ENCODE measurements at places on chromosomes 3 and 15. TPM values are rescaled to one million over a fixed set of nuclear protein-coding genes. Genes with fewer than 3 reads are reported as not detected.

GRCh38 chr3:24763393-24763792 is 268.7 kb upstream of the THRB start:
- no peak for DNase-seq

DNA sequence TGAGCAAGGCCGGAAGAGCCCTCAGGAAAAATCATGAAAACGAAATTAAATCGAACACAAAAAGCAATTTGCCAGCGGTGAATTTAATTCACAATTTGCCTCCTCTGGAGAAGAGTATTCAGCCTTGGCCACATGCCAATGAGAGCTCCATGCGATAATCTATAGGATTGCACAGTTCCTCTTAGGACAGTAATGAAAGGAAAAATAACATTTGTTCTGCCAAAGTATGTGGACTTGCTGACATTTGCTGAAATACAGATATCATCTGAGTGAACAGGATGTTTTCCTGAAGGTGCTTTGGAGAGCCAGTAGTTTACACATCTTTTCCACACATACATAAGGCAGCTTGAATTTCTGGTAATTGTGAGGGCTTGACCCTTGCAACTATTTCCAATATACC is 188.6 kb upstream of the PDZRN3 start:
- peak; percentile 91 for DNase-seq

GRCh38 chr3:20576228-20576627 is 390.2 kb upstream of the SGO1 start:
- DNase-seq = peak; percentile 23

GRCh38 chr15:41804361-41804760 is 23.5 kb upstream of the JMJD7 start:
- no peak for DNase-seq

DNA sequence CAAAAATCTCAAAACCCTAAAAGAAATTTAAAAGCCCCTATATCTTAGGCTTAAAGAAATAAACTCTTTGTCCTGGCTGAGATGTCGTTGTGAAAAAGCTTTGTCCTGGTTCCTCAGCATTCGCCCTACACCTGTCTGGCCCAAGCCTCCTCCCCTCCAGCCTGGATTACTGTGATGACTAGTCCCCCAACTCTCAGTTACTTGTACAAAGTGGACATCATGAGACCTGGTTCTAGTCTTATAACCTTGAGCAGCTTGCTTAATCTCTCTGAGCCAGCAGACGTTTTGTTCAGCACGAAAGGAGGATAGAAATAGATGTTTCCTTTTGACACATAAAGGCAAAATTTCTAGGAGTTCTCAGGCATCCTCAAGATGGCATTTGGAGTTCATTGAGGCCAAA is 51.6 kb downstream of the FILIP1L start:
- DNase-seq = no peak

DNA sequence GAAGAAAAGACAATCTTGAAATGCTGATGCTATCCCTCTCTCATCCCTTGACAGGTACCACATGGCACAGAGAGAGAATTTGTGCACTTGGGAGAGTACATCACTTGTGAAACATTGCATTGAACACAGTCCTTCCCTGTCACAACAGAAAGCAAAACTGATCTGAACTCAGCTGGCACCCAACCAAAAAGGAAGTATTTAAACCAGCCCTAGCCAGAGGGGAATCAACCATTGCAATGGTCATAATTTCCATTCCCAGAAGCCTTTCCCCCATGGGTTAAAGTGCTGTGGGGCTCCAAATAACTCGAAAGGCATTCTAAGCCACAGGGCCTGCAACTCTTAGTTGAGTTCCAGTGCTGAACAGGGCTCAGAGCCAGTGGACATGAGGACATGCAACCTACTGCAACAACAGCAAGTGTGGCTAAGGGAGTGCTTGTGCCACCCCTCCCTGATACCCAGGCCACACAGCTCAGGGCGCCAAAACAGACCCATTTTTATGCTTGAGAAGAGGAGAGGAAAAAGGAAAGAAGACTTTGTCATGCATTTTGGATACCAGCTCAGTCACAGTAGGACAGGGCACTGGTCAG is 530.8 kb upstream of the BCHE start:
- no peak for DNase-seq

DNA sequence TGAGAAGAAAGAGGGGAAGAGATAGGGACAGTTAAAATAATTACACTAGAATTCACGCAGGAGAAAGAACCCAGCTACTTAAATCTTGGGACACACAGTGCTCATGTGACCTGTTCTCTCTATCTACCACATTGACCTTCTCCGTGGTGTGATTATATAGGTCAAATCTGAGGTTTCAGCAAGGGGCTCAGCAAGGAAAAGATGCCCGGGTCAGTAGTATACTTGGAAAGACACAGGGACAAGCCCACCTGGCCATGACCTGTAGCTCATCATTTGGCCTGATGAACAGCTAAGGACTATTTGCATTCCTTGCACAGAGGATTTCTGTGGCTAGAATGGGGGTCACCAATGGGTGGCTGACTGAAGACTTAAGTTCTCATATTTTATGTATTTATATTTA is 71.9 kb downstream of the SSR3 start:
- no peak for DNase-seq

- peak; percentile 81 for DNase-seq
These were observed 147.0 kb upstream of the SLCO3A1 start for GRCh38 chr15:91706322-91707032.

DNA sequence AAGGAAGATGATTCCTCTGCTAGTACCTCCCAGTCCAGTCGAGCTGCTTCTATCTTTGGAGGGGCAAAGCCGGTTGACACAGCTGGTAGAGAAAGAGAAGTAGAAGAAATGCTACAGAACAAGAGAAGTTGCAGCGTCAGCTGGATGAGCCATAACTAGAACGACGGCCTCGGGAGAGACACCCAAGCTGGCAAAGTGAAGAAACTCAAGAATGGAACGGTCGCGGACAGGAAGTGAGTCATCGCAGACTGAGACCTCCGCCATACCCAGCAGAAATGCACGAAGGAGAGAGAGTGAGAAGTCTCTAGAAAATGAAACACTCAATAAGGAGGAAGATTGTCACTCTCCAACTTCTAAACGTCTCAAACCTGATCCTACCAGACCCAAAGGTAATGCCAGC is 19.0 kb upstream of the PARP14 start:
- DNase-seq = no peak

GRCh38 chr3:194713299-194714136 is 27.8 kb downstream of the FAM43A start:
- DNase-seq = no peak

- no peak for DNase-seq
These were observed 34.7 kb upstream of the NOX5 start for GRCh38 chr15:68979816-68980215.

Gene GAP43
- 0.60 TPM for total RNA-seq

Gene GP5
- total RNA-seq = 1.1 TPM

Gene MESP2
- 0.55 TPM for total RNA-seq
